Right renal pelvis (tissue), 4 donors: ENCODE measurements at places on chromosomes 4 and X.

GRCh38 chr4:36218121-36218520, 26.2 kb downstream of the ARAP2 start:
- no peak for DNase-seq

GRCh38 chr4:87498446-87498900, 30.7 kb downstream of the SPARCL1 start:
- peak; percentile 40 for DNase-seq

DNA sequence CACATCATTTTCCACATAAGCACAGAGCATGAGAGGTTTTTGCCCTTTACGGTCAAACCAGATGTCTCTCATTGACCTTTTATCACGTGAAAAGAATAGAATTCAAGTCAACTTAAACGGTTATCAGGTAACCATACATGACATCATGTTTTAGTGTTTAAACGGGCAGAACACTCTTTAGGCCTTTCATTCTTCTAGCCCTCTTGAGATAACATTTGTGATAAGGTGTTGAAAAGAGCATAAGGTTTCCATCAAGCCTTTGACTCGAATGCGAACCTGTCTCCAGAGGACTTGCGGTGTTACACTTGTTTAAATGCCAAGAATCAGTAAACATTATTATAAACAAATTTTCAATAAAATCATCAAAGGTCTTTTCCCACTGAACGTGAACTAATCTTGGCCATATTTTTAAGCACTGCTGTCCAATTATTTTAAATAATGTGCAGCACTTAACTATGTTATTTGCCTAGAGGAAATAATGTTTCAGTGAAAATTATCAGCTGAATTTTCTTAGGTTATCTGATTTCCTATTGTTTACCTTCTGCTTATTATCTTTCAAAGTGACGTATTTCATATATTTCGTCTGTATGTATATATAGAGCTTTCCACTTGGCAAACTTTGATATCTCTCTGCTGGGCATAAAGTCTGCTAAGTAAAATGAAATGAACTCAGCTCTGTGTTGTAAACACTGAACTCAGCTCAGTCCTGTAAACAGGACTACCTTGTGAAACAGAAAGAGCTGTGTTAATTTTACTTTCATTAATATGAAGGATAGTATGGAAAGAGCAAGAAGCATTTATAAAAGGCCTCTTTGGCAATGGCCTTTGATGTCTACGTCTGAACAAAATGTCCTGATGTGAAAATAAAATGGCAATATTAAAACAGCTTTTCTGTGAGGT, 33.3 kb downstream of the TENM3 start:
- no peak for DNase-seq

DNA sequence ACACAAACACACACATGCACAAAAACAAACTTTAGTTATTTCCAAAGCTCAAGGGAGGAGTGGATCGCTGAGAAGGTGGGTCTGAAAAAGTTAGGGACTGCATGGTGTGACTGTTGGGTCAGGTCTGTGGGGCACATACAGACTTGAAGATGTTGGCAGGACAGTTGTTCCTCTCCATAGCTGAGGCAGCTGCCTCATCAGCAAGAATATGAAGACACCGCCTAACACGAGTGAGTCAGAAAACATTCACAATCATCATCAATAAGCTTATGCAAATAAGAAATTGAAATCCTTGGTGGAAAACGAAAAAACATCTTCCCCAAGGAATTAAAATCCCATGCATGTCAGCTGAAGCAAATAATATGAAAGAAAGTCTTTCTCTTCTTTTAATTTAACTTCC, 148.0 kb downstream of the COL25A1 start:
- DNase-seq, result no peak

DNA sequence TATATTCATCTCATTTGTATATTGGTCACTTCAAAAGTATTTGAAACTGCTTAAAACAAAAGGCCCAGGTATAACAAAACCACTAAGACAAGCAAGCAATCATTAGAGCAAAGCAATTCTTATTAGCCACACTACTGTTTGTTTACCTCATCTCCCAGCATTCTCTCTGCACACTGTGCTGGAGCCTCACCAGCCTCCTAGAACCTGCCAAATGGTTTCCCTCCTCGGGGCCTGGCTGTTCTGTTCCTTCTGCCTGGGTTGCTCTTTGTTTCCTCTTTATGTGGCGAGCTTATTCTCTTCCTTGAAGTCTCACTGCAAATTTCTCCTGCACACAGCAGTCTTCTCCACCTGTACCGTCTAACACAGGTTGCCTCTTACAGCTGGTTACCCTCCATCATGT, 67.5 kb upstream of the MND1 start:
- no peak for DNase-seq

- DNase-seq, result no peak
Measured at GRCh38 chr4:93835929-93836328, 7.4 kb downstream of the ATOH1 start.

GRCh38 chrX:54821310-54821709, 13.8 kb downstream of the MAGED2 start:
- DNase-seq, result no peak

GRCh38 chrX:111634823-111635729, 45.9 kb upstream of the ALG13 start:
- no peak for DNase-seq

GRCh38 chr4:119489305-119489704, 139.3 kb downstream of the PDE5A start:
- DNase-seq, result no peak

- no peak for DNase-seq
Measured at GRCh38 chrX:134749706-134750445, 91.6 kb upstream of the PLAC1 start.

GRCh38 chr4:178296669-178297068, 854.4 kb upstream of the AGA start:
- DNase-seq, result no peak

- DNase-seq, result no peak
Measured at GRCh38 chrX:135397652-135398051, 24.1 kb upstream of the SMIM10L2A start.

DNA sequence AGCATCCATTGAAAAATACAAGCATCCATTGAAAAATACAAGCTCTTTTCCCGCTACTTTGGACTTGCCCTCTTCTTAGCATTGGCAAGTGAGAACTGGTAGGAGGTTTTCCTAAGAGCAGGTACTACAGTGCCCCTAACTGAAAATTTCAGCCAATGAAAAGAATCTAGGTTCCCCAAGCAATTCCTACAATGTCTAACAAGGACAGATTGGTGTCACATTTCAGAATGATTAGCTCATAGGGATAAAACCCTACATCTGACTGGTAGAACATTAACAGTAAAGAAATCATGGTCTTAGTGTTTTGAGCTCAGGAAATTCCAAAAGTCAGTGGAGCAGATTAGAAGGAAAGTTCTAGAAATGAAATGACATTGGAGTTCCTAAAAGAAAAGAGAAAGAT, 68.6 kb upstream of the QRFPR start:
- DNase-seq, result peak; percentile 47

DNA sequence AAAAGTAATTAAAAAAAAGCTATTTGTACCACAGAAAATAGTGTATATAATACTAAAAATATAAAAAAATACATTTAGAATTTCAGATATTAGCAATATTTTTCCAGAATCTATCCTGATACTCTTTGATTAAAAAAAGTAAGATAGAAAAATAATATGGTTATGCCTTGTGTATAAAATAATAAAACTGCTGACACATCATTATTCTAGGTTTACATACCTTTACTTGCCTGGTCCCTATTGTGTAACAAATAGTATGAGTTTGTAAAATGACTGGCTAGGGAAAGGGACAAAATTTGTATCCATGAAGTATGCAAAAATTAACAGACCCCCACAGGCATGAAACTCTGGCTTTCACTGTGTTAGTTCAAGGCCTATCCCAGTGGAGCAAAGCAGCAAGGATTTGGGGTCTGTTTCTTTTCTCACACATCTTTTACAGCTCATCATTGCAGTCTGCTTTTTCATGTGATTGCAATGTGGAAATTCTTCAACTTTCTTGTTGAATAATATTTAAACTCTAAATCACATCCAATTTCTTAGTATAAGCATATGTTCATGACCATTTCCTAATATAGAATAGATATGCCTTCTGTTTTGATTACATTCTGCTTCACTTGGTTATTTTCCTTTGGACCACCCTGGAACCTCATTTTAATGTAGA, 136.7 kb upstream of the PCDH18 start:
- DNase-seq, result no peak

DNA sequence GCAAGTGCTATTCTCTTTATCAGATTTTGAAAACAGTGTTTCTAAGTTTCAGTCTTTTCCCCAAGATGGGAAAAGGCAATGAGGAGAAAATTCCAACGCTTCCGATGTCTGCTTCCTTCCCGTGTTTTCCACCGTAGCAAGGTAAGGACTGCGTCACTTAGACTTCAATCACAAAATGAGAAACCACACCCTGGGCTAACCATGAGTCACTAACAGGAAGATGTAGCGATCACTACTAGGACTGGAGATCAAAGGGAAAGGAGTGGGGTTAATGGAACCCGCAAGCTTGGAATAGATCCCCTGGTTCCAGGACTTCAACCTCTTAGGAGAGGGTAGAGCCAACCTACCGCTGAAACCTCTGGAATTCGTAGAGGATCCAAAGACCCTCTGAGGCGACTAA, 250.7 kb upstream of the ZFP42 start:
- no peak for DNase-seq

GRCh38 chr4:16007471-16008095, 44.6 kb upstream of the FGFBP2 start:
- no peak for DNase-seq

DNA sequence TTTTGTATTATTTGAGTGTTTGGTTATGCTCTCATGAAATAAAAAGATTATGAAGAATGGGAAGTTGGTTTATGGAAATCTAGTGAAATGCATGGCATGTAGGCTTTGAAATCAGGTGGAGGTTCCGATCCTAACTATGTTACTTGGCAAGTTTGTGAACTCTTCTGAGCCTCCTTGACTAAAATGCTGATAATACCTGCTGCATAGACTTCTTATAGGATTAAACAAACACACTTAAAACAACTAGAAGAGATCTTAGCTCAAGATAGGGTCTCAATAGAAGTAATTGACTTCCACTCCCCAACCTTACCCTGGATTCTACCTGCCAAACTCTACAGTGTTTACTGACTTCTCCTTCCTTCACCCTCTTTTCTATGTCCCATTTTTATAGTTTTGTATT, 22.2 kb upstream of the TLR2 start:
- DNase-seq, result no peak

DNA sequence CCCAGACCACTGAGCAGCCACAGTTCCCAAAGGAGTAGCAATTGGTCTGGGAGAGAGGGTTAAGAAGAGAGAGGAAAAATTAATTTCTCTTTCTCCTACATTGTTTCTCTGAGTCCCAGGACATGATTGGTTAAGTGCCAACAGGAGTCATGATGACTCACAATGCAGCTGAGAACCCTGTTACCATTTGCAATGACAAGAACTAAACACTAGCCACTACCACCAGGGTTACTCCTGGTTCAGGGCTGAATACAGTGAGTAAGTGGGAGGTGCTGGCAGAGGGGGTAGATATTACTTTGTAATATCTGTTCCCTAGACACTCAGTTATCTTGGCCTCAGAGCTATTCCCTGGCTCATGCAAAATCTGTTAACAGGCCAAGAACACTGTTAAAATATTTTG, 18.0 kb downstream of the ETDC start:
- no peak for DNase-seq

DNA sequence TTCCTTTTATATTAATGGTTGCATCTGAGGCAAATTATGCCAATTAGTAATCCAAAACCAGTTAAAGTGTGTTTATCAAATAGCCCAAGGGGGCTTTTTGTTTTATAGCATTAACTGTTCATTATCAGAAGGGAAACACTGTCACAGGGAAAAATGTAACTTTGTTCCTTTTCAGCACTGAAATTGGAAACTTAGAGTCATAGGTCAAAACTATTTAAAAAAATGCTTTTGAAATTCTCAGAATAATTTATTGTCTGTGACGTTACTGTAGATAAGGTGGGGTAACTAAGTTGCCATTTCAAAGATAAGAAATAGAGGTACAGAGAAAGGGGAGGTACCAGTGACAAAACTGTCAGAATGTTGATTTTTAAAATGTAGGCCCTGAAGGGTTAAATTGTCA, 129.3 kb downstream of the AKAP4 start:
- DNase-seq, result no peak

GRCh38 chr4:37735578-37735977, 49.4 kb upstream of the RELL1 start:
- no peak for DNase-seq

DNA sequence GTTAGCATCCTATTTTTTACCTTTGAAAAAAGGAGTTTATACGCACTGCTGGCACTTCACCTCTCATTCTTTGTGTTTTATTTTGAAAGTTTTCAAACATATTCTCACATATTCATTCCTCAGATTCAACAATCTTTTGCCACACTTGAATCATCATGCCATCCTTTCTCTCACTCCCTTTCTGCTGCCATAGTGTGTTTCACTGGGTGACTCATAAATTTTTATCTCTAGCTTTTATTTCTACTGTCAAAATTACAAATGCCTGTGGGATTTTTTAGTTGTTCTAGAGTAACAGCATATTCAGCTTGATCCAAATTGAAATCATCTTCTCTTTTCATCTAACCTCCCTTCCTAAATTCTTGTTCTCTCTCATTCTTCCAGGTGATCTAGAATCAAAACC, 28.0 kb downstream of the MFSD8 start:
- no peak for DNase-seq

DNA sequence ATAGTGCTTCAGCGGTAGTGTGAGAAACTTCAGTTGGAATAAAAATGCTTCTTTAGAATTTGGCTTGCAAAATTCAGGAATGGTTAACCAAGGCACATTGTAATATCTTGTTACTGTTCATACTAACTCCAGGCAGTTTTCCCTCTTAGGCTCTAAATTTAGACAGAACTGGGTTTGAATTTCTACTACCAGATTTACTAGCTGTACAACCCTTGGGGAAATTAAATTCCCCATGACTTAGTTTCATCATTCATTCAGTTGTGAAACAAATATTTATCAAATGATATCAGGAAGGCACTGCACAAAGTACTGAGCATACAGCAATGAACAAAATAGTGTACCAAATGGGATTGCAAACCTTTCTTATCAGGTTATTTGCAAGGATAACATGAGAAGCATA, 135.0 kb upstream of the IL15 start:
- no peak for DNase-seq

GRCh38 chr4:101122019-101122418, 225.3 kb downstream of the PPP3CA start:
- no peak for DNase-seq

DNA sequence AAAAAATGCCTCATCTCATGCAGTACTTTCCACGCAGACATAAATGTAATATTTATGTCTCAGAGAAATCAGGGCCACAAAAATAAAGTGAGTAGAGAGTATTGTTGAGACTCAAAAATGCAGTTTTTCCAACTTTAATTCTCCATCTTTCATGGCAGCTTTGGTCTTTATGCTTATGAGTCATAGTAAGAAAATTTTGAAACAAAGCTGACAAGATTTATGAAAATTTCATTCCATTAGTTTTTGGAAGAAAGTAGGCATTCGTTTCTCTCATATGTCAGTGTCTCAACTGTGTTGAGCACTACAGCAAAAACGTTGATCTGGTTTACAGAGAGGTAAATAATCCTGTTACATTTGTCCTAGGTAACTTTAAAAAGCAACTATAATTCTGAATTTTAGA, 656.8 kb downstream of the IQCM start:
- DNase-seq, result no peak

- no peak for DNase-seq
Measured at GRCh38 chr4:2412885-2413716, 5.3 kb downstream of the ZFYVE28 start.

GRCh38 chrX:11267425-11267824, 25.8 kb upstream of the AMELX start:
- no peak for DNase-seq
